ENCODE measurements at places on chromosomes 1 and 21. TPM values are rescaled to one million over a fixed set of nuclear protein-coding genes. Genes with fewer than 3 reads are reported as not detected.
A peak's percentile ranks its signal among the peaks of the same experiment; 100 is the strongest.

- no peak overlapping the region for H3K27ac ChIP-seq
- H3K36me3 ChIP-seq, result no peaks in the 10 kb centered on the region
- DNase-seq, result no peak
- H3K27me3 ChIP-seq, result no peaks in the 10 kb centered on the region
These were observed 13.4 kb downstream of the KCNE1 start for GRCh38 chr21:34498623-34499022.

- no peak overlapping the region for H3K27ac ChIP-seq
- no peaks in the 10 kb centered on the region for H3K4me1 ChIP-seq
- H3K4me3 ChIP-seq, result no peak overlapping the region
- H3K27me3 ChIP-seq, result no peaks in the 10 kb centered on the region
- no peaks in the 10 kb centered on the region for H3K36me3 ChIP-seq
- no peak for DNase-seq
These were observed 100.1 kb downstream of the FOXD2 start for GRCh38 chr1:47537966-47538365.

- DNase-seq, result peak; percentile 62
- no peaks in the 10 kb centered on the region for H3K27me3 ChIP-seq
- peak overlapping the region; percentile 90 for H3K27ac ChIP-seq
- no peaks in the 10 kb centered on the region for H3K4me1 ChIP-seq
- peak overlapping the region; percentile 65 for H3K4me3 ChIP-seq
- H3K36me3 ChIP-seq, result no peaks in the 10 kb centered on the region
These were observed 122.3 kb downstream of the ESRRG start for GRCh38 chr1:216600730-216601609.

GRCh38 chr1:53142226-53142853, at the start of gene SLC1A7:
Gene SLC1A7, minus strand, starts transcription at chr1:53142638. Its CDS starts 189 bp downstream, at chr1:53142449.
- H3K4me3 ChIP-seq, result no peak within 1 kb of the TSS
- peaks cover 19% of the 10 kb centered on the region for H3K4me1 ChIP-seq
- peak; percentile 6 for DNase-seq

Gene LAMC1
- 96.9 TPM for total RNA-seq

Gene IRF6
- total RNA-seq, result 8.1 TPM

Gene SYTL1
- 3.5 TPM for total RNA-seq

GRCh38 chr1:208100906-208101305, 143.3 kb downstream of the PLXNA2 start:
- DNase-seq, result no peak
- no peaks in the 10 kb centered on the region for H3K36me3 ChIP-seq
- no peaks in the 10 kb centered on the region for H3K27me3 ChIP-seq
- H3K4me1 ChIP-seq, result peaks cover 14% of the 10 kb centered on the region
- H3K4me3 ChIP-seq, result no peak overlapping the region

Gene PATJ
- 18.2 TPM for total RNA-seq

DNA sequence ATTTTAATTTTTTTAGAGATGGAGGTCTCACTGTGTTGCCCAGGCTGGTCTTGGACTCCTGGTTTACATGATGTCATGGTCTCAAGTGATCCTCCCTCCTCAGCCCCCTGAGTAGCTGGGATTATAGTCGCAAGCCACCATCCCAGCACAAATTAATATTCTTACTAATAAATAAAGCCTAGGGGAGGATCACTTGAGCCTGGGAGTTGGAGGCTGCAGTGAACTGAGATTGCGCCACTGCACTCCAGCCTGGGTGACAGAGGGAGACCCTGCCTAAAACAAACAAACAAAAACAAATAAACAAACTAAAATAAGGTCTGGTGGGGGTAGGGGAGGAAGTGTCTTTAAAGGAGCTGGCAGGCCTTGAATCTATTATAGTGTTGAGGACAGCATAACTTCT, 8.7 kb upstream of the GADD45A start:
- no peaks in the 10 kb centered on the region for H3K36me3 ChIP-seq
- H3K27ac ChIP-seq, result no peak overlapping the region
- peaks cover 5% of the 10 kb centered on the region for H3K4me1 ChIP-seq
- no peaks in the 10 kb centered on the region for H3K27me3 ChIP-seq

GRCh38 chr1:47709019-47709871, 271.4 kb downstream of the FOXD2 start:
- H3K4me1 ChIP-seq, result peaks cover 7% of the 10 kb centered on the region
- H3K27me3 ChIP-seq, result no peaks in the 10 kb centered on the region
- H3K36me3 ChIP-seq, result no peaks in the 10 kb centered on the region
- peak overlapping the region; percentile 6 for H3K4me3 ChIP-seq
- H3K27ac ChIP-seq, result no peak overlapping the region
- no peak for DNase-seq

Gene DCST2
- total RNA-seq, result 0.81 TPM

DNA sequence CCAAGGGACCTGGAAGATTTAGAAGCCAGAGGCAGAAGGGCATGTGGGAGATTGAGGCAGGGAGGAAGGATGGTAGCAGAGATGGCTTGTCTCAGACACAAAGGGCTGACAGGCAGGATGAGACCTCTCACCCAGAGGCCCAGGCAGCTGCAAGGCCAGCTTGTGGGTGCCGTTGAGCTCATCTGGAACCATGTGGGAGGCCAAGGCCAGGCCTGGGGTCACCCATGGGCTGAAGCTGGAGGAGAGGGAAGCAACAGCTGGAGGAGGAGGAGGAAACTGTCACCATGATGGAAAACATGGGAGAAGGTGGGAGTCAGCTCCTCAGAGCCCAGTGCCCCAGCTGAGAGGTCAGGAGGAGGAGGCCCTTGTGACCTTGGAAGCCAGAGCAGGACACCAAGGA, 6.4 kb downstream of the CRABP2 start:
- H3K27ac ChIP-seq, result no peak overlapping the region
- H3K27me3 ChIP-seq, result no peaks in the 10 kb centered on the region
- no peak overlapping the region for H3K4me3 ChIP-seq

DNA sequence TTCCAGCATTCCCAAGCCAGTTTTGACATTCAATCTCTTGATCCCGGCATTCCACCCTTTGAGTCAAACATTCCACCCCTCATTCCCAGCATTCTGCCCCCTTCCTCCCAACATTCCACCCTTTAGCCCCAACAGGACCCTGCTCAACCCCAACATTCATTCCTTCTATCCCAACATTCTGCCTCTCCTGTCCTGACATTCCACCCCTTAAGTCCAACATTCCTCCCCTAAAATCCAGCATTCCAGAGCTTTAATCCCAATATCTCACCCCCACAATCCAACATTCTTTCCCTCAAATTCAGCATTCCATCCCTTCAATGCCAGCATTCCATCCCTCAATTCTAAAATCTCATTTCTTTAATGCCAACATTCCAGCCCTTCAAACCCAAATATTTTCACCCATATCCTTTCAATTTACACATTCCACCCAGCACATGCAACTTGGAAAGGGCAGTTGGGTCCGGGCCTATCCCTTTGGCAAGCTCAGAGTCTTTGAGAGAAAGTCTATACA, 22.9 kb downstream of the DDX20 start:
- no peaks in the 10 kb centered on the region for H3K36me3 ChIP-seq
- no peak overlapping the region for H3K4me3 ChIP-seq
- no peaks in the 10 kb centered on the region for H3K27me3 ChIP-seq
- no peak for DNase-seq

GRCh38 chr1:200670242-200671118, 773 bp upstream of the DDX59 start:
- no peak for DNase-seq
- H3K27me3 ChIP-seq, result no peaks in the 10 kb centered on the region
- peak overlapping the region; percentile 66 for H3K27ac ChIP-seq
- peak overlapping the region; percentile 98 for H3K4me3 ChIP-seq
- H3K4me1 ChIP-seq, result peaks cover 7% of the 10 kb centered on the region

DNA sequence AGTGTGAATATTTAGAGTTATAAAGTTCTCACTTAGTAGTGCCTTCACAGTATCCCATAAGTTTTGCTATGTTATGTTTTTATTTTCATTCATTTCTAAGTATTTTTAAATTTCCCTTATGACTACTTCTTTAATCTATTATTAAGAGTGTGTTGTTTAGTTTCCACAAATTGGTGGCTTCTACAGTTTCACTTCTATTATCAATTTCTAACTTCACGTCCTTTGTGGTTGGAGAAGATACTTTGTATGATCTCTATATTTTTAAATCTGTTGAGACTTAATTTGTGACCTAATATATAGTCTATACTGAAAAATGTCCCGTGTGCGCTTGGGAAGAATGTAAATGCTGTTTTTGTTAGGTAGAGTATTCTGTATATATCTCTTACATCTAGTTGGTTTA, 11.7 kb downstream of the CHIA start:
- no peaks in the 10 kb centered on the region for H3K36me3 ChIP-seq
- H3K4me1 ChIP-seq, result no peaks in the 10 kb centered on the region
- no peak overlapping the region for H3K4me3 ChIP-seq
- H3K27me3 ChIP-seq, result no peaks in the 10 kb centered on the region

DNA sequence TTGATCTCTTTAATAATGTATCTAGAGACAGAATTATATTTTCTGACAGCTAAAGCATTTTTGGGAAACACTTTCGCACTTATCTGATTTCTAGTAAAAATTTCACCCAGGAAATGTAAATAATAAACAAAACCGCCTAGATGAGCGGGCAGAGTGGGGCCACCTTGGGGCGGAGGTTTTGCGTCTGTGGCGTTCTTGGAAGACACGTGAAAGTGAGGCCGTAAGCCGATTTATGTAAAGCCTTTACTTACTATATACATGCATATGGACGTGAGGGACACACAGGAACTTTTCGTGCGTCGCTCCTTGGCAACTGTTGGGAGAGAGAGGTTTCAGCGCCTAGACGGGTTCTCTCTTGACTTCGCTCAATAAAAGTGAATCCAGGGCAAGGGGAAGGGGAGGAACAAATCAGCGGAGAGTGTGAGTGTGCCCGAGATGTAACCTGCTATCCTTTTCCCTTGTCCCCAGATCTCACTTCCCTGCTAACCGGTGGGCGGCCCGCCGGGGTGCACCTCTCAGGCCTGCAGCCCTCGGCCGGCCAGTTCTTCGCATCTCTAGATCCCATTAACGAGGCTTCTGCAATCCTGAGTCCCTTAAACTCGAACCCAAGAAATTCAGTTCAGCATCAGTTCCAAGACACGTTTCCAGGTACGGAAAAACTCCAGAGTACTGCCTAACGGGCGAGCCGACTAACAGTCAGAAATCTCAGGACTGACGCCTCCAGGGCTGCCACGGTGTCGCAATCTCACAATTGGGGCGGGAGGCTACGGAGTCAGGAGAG, 1.7 kb downstream of the HLX start:
- no peaks in the 10 kb centered on the region for H3K36me3 ChIP-seq
- no peaks in the 10 kb centered on the region for H3K27me3 ChIP-seq

- H3K4me3 ChIP-seq, result no peak overlapping the region
- no peaks in the 10 kb centered on the region for H3K36me3 ChIP-seq
- H3K27ac ChIP-seq, result no peak overlapping the region
- H3K4me1 ChIP-seq, result no peaks in the 10 kb centered on the region
- no peak for DNase-seq
These were observed 59.7 kb downstream of the MIER1 start for GRCh38 chr1:66984491-66984890.

DNA sequence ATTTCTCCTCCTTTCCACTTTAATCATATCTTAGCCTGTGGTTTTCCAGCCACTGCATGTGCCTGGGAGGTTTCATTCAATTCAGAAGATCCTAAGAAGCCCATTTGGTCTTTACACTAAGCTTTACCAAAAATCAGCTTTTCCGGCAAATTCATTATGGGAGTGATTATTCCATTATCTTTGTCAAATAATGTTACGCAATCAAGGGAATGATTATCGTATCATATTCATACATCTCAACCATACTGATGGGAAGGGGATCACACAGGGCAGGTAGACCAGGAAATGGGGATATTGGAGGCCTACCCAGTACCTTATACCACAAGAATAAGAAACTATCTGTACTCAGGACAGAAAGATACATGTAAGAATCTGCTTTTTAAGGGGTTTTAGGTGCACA, 440.5 kb downstream of the GPATCH2 start:
- DNase-seq, result no peak
- H3K4me1 ChIP-seq, result no peaks in the 10 kb centered on the region
- H3K27me3 ChIP-seq, result no peaks in the 10 kb centered on the region
- H3K36me3 ChIP-seq, result no peaks in the 10 kb centered on the region
- no peak overlapping the region for H3K27ac ChIP-seq

DNA sequence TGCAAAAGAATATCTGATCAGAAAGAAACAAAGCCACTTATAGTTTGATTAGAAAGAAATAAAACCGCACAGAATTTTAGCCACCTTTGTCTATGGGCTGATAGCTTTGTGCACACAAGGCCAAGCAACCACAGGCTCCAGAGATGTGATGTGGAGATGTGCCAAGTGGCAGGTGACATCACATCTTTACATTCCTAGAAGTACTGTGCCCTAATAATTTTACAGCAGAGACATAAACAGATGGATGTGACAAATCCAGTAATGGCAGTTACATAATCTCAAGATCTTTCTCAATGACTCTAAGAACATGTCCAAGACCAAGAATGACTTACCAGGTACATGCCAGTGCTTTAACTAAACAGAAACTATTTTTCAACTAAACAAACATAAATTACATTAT, 159.5 kb downstream of the LTN1 start:
- no peak overlapping the region for H3K27ac ChIP-seq
- H3K4me3 ChIP-seq, result no peak overlapping the region
- H3K27me3 ChIP-seq, result no peaks in the 10 kb centered on the region
- H3K36me3 ChIP-seq, result no peaks in the 10 kb centered on the region
- H3K4me1 ChIP-seq, result no peaks in the 10 kb centered on the region

DNA sequence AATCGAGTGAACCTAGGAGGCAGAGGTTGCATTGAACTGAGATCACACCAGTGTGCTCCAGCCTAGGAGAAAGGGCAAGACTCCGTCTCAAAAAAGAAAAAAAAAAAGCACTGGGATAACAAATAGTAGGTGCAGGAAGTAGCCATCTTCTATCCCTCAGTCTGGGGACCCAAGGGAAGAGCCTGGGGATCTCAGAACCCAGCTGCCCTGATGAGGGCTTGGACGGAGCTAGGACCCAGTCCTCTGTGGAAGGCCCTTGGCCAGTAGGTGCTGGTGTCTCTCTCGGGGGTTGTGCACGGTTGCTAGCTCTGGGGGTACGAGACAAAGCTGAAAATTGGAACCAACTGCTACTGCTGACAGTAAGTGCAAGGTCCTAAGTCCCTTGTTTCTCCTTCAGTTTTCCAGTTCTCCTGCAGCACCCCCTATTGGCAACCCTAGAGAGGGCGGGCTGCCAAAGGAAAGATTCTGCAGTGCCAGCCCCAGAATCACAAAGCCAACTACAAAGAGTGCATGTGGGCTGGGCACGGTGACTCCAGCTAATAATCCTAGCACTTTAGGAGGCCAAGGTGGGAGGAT, 57.6 kb upstream of the KIF1B start:
- H3K4me3 ChIP-seq, result no peak overlapping the region
- no peaks in the 10 kb centered on the region for H3K4me1 ChIP-seq
- no peaks in the 10 kb centered on the region for H3K36me3 ChIP-seq

DNA sequence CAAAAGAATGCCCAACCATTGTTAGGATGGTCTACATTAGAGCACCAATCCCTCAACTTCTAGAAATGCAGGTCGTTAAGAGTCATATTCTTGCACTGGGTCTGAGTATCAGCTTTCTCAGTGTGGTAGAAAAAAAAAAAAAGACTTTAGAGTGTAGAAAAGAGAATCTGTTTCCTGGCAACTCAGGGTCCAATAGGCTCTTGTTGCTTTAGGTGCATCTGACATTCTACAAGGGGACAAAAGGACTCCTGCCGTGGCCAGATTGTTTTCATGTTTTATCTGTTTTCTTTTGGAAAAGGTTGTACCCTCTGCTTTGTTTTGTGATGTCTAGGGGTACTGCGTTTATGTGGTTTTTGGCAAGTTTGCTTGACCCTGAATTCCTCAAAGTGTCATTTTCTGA, 105.4 kb upstream of the KCNK2 start:
- no peak overlapping the region for H3K4me3 ChIP-seq
- H3K4me1 ChIP-seq, result no peaks in the 10 kb centered on the region
- H3K27me3 ChIP-seq, result no peaks in the 10 kb centered on the region
- DNase-seq, result no peak
- H3K27ac ChIP-seq, result no peak overlapping the region
- no peaks in the 10 kb centered on the region for H3K36me3 ChIP-seq

GRCh38 chr1:223230161-223230881, 87.3 kb upstream of the TLR5 start:
- peaks cover 6% of the 10 kb centered on the region for H3K4me1 ChIP-seq
- no peak overlapping the region for H3K27ac ChIP-seq
- H3K4me3 ChIP-seq, result no peak overlapping the region
- H3K27me3 ChIP-seq, result no peaks in the 10 kb centered on the region
- no peaks in the 10 kb centered on the region for H3K36me3 ChIP-seq

Gene FCRL2
- total RNA-seq, result not detected
